BE2C (cell line): ENCODE measurements at places on chromosomes 13 and 19.
A peak's percentile ranks its signal among the peaks of the same experiment; 100 is the strongest.

- DNase-seq: no peak
These were observed 114.9 kb upstream of the WASF3 start for GRCh38 chr13:26442541-26442940.

GRCh38 chr13:52945348-52945747 lies 83.3 kb upstream of the OLFM4 start:
- no peak for DNase-seq

DNA sequence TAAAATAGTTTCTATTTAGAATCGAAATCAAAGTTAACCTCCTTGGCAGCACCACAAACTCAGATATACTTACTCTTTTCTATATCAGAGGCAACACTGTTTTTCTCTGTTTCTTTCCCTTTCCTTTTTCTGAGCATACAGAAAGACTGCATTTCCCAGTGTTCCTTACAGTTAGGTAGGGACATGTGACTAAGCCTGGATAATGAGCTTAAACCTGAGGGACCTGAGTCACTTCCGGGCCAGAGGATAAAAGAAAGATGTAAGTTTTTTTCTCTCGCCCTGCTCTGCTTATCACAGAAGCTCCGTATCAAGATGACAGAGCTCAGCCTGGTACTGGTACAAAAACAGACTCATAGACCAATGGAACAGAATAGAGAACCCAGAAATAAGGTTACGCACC lies 531.9 kb downstream of the KLF12 start:
- no peak for DNase-seq

- no peak for DNase-seq
These were observed 27.5 kb downstream of the C19orf81 start for GRCh38 chr19:50676625-50677197.

GRCh38 chr13:100269837-100270236 lies 180.9 kb downstream of the PCCA start:
- no peak for DNase-seq

DNA sequence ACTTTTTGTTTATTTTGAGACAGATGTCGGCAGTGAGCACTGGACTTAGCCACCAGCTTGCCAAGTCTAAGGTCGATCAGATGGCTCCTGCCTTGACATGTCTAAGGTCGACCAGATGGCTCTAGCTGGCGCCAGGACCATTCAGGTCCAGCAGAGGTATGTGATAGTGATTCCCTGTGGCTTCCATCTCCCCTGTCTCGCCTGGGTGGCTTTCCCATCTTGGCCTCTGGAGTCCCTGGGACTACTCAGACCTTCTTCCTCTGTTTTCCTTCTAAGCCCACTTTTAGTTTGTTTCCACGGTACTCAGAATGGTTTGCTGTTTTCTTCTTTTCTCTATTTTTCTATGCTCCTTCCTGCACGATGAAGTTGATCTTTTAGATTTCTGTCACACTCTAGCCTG lies 1435.7 kb downstream of the UQCRFS1 start:
- DNase-seq: no peak

DNA sequence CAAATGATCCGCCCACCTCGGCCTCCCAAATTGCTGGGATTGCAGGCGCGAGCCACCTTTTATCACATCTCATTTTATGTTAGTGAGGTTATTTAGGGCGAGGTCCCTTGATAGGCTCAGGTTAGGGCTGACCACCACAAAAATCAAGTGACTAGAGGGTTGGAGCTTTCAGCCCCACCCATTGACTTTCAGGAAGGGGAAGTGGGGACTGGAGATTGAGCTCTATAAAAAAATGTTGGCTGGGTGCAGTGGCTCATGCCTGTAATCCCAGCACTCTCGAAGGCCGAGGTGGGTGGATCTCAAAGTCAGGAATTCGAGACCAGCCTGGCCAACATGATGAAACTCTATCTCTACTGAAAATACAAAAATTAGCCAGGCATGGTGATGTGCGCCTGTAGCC lies 20.1 kb downstream of the FPR3 start:
- DNase-seq: no peak

- no peak for DNase-seq
These were observed 7.6 kb downstream of the DNAJB1 start for GRCh38 chr19:14510311-14511228.

- no peak for DNase-seq
These were observed 184.1 kb downstream of the ZNF536 start for GRCh38 chr19:30556230-30556711.

- DNase-seq: no peak
These were observed 5.8 kb upstream of the ERCC2 start for GRCh38 chr19:45376045-45376724.

GRCh38 chr13:77991003-77991402 lies 72.4 kb upstream of the EDNRB start:
- DNase-seq: no peak

GRCh38 chr19:2962018-2962670 lies 15.2 kb upstream of the TLE6 start:
- DNase-seq: peak; percentile 74

GRCh38 chr13:111879719-111880118 lies 187.2 kb upstream of the SOX1 start:
- no peak for DNase-seq

DNA sequence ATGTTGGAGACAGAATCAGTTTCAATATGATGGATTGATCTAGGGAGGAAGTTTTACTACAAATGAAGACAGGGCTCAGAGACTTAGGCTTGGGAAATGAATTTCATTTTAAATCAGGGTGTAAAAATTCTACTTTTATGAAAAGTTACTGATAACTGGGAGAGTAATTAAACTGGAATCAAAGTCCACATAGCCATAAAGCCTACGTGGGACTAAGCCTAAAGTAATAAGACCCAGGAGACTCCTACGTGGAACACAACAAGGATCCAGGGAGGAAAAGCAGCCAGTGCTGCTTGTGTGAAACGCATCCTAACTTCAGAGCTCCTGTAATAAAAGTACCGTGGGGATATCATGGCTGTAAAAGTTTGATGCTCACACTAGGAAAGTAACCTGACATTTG lies 152.0 kb upstream of the MYO16 start:
- no peak for DNase-seq

GRCh38 chr13:27411341-27411740 lies 13.1 kb upstream of the GTF3A start:
- no peak for DNase-seq

DNA sequence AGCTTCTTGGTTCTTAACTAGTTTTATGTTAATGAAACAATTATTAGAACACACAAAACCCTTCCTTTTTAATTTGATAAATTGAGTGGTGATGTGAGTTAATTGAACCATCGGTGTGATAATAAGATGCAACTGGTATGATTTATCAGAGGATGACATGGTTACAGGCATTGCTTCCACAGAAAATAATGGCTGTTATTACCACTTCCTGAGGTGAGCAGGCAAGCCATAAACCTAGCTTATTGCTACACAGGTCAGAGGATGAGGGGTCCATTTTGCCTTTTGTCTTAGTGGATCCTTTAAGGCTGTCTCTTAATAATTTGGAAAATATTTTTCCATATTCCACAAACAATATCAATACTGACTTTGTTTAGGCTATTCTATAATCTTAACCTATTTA lies 226.6 kb upstream of the EDNRB start:
- DNase-seq: no peak

- DNase-seq: peak; percentile 82
These were observed 29.4 kb downstream of the SPC24 start for GRCh38 chr19:11125994-11126685.

DNA sequence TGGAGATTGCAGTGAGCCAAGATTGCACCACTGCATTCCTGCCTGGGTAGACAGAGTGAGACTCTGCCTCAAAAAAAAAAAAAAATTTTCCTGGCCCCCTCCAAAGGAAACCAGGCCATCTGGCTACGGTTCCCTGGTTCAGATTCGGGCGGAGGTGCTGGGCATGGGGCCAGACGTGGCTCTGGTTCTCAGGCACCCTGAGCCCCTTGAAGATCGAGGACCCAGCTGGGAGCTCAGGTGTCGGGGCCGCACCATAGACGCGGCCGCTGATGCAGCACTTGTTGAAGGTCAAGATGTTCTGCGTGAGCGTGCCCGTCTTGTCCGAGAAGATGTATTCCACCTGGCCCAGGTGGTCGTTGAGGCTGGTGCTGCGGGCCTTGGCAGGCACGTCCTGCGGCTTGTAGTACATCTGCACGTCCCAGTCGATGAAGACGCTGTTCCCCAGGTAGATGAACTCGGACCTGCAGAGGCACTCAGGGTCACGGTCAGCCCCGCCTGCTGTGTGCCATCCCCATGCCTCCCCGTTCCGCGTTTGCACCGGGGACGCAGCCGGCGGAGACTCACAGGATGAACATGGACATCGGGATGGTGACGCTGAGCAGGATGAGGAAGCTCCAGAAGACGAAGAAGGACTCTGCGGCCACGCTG lies 12.3 kb downstream of the ATP8B3 start:
- DNase-seq: no peak

DNA sequence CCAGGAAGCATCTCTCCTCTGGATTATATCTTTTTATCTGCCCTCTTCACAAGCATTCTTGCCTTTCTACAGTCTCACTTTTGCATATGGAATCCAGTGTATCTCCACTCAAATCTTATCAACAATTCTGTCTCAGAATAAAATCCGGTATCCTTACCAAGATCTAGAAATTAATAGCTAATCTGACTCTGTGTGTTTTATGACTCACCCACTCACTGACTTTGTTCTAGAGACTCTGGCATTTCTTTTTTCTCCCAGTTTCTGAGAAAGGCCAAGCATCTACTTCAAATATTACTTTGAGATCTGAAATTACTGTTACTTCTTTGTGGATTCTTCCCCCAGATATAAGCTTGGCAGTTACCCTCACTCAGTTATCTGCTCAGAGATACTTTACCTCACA lies 913.5 kb upstream of the ATXN8OS start:
- DNase-seq: no peak

DNA sequence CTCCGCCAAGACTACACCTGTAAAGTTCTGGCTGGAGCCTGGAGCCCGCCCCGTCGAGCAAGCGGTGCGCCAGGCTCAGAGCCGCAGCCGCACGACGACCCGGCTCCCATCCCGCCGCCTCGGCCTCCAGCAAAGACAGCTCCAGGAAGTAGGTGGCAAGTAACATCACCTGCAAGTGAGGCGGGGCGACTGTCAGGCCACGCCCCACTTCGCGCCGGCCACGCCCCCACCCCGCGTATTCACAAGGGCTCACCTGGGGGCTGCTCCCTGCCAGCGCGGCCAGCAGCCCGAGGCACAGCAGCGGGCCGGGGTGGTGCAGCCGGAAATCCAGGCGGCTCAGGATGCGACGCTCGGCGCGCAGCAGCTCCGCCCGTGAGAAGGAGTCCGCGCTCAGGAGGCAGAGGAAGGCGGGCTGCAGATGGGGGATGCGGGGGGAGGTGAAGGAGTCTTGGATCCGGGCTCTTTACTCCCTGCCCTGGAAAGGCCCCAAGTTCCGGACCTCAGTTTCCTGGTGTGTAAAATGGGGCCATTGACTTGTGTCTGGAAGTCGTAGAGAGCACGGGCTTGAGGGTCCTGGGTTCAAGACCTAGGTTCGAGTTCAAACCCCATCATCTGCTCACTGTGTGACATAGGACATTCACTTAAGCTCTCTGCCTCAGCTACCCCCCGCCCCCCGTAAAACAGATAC lies 3.2 kb downstream of the CCNP start:
- DNase-seq: no peak
